NCI-H1694 treated with DMSO at 0.1 percent for 48 hours (cell line): ENCODE measurements at places on chromosomes 3 and 15.

DNA sequence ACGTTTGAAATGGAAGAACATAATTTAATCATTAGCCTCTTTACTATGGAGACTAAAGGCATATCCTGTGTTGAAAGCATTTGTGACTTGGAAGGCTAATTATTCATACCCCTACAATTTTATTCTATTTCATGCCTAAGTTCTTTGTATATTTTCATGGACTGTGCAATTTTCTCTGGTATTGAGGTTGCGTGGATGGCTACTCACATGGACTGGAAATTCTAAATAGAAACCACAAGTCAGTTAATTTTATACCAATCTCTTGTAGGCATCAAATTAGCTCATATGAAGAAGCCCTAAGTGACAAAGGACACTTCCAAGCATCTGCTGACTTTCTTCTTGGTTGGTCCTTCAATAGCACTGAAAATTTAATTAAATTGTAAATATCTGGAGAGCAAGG lies 1353.5 kb downstream of the ROBO1 start:
- DNase-seq = no peak

GRCh38 chr3:109548192-109548938 lies 211.0 kb upstream of the DPPA4 start:
- DNase-seq = no peak

GRCh38 chr3:147361454-147362420 lies 44.6 kb downstream of the ZIC4 start:
- peak; percentile 15 for DNase-seq

- DNase-seq = no peak
These were observed 965.3 kb upstream of the CFAP20DC start for GRCh38 chr3:60015032-60015705.

DNA sequence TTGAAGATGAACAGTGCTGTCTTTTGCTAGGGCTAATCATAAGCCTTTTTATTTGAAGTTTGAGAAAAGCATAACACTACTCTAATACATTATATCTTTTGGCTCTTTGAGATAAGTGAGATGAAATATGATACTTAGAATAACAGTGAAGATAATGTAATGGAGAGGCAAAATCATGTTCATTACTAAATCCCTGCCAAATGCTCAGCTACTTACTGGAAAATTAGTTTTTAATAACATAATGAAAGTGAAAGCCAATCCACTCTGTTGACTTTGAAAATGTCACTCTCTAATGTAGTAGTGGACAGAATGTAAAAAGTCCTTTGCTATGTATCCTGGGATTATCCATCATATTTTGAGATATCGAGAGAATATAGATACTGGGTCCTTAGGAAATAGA lies 35.9 kb upstream of the MYH15 start:
- no peak for DNase-seq

- no peak for DNase-seq
These were observed 134.1 kb upstream of the MEF2A start for GRCh38 chr15:99431661-99432091.

DNA sequence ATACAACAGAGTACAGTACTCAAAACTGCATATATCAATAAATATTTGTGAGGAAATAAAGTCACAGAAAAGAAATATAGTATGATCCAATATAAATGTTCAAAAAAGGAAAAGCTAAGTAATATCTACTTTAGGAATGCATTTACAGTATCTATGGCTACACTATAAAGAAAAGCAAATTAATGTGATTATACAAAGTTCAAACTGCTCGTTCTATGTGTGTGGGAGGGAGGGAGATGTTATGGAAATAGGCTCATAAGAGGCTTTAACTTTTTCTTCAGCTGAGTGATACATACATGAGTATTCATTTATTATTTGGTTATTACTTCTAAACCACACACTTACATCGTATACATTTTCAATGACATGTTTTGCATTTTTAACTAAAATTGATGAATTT lies 377.7 kb upstream of the AGTR1 start:
- DNase-seq = no peak

DNA sequence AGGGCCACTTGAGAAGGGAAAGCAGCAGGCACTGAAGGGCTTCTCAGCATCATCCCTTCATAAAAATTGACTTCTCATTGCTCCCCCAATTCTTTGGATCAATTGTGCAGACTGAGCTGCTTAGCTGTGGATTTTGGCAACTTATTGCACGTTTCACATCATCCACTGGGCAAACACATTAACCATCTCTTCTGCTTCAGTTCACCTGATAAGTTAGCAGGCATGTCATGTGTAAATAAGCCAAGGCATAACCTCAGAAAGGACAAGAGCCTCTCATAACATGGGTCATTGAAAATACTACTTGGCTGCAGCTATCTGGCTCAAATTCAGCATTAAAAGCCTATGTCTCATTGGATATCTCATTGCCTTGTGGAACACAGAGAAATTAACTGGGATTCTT lies 366.5 kb downstream of the LRRC3B start:
- DNase-seq = no peak

GRCh38 chr15:88147760-88148159 lies 108.8 kb downstream of the NTRK3 start:
- no peak for DNase-seq

GRCh38 chr15:101137312-101137940 lies 114.4 kb downstream of the CHSY1 start:
- DNase-seq = no peak

DNA sequence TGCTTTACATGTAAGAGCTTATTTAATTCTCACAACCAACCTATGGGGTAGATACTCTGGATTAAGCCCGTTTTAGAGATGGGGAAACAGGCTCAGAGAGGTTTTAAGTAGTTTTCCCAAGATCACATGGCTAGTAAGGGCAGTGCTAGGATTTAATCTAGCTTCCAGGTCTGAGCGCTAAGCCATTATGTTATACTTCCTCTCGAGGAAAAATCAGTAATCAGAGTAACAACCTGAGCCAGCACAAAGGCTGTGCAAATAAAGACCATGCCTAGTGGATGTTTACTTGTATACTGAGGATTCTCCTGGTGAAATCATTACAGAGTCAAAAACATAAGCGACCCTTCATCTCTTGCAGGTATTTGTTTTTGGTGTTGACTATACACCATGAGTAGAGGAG lies 9.0 kb downstream of the FSTL1 start:
- DNase-seq = no peak

DNA sequence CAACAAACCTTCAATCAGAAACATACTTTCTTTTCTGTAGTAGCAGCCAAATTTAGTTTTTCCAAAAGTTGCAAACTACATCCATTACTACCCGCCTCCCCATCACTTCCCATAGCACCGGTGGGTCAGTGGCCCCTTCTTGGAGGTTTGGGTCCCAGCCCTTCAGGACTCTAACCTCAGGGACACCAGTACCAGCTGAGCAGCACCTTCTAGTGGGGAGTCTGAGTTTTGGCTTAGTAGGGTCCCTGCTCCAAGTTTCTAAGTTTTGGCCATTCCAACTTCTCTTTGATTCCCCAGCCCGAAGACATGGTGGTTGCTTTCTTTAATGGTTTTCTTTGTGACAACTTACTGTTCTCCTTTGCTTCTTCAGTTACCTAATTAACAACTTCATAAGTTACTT lies 160.6 kb downstream of the ECT2 start:
- no peak for DNase-seq

DNA sequence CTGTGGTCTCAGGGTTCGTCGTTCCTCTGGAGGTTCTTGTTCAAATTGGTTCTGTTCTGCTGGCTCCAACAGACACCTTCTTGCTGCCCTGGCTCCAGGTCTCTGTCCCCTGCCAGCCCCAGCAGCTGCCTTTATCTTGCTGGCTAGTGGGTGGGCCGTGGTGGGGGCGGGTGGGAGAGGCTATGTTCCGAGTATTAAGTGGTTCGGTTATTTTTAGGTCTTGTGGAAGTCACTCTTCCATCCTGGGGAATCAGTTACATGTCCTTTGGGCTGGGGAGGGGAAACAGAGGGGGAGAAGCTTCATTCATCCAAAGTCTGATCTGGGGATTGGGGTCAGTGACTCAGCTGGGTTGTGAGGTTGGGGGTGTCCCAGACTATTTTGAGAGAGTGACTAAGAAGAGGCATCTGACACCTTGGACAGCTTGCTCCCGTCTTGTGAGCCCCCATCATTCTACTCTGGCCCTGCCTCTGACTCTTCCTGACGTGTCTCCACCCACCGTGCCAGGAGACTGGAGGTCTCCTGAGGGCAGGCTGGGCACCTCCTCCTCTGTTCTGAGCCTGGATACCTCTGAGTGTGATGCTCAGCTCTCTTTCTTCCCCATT lies at the start of gene XIRP1:
XIRP1 (minus strand) TSS at position 106 of the 603 bp plus-strand sequence. CDS start 3,150 bp downstream, outside the sequence.
- DNase-seq = no peak

- no peak for DNase-seq
These were observed 40.6 kb downstream of the TNK2 start for GRCh38 chr3:195867631-195868335.

- DNase-seq = no peak
These were observed 894.6 kb downstream of the PLOD2 start for GRCh38 chr3:145266368-145266767.

- DNase-seq = no peak
These were observed at the start of gene ARPIN for GRCh38 chr15:89912674-89913396. Gene ARPIN, minus strand, starts transcription at chr15:89912952. Its CDS starts 117 bp downstream, at chr15:89912835.

- DNase-seq = no peak
These were observed 203.5 kb upstream of the LINGO1 start for GRCh38 chr15:77836121-77836692.

GRCh38 chr3:129445471-129445870 lies 5.4 kb downstream of the IFT122 start:
- DNase-seq = peak; percentile 93

GRCh38 chr3:137760341-137761098 lies 3.6 kb upstream of the SOX14 start:
- no peak for DNase-seq

DNA sequence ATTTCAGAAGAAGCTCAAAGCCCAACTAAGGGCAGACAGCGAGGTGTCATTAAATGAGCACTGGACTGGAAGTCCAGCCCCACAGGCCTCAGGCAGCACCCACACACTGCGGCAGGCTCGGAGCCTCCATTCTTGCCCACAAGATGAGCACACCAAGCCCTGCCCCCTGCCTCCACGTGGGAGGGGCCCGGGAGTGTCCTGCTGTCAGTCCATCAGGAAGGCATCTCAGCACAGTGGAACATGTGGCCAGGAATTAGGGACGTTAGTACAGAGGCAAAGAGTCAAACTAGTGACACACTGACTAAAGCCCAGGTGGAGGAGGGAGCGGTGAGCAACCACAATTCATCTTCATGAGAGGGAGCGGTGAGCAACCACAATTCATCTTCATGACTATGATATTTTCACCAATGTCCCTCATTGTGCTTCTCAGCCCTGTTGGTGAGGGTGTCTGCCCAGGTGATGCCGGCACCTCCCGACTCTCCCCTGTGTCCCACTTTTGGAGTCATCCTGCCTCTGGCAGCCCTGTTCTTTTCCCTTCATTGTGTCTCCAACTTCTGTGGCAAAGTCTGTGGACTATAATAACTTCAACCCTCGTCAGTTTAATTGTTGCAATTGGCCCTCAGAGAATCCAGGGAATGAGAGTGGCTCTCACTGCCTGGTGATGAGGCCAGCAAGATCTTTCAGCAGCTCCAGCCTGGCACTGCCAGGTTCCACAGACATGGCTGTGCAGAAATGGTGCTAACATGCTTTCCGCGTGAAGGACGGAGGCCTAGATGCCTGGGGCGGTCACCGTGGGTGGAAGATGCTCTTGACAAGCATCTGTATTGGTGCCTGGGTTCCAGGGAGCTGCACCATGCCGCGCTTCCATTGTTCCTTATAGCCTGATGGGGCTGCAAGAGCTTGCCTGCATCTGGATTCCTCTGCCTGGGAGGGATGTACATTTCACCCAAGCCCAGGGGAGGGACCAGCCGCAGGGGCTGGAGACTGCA lies 23.1 kb upstream of the SKOR1 start:
- no peak for DNase-seq

GRCh38 chr3:120931593-120931992 lies 23.6 kb downstream of the STXBP5L start:
- DNase-seq = no peak

DNA sequence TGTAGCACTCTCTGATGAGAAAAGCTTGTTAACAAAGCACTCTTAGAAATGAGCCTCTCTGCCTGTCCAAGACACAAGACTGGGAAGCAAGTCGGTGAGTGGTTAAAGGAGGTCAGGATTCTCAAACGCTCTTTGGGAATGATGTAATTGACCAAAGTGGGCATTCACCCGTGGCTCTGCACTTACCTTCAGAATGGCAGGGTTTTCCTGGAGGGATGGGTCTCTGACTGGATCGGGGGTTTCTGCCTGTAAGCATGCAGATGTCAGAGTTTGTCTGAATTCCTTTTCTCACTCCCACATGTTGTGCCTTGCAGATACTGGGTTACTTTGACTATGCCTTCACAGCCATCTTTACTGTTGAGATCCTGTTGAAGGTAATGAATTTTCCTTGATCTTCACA lies 106.3 kb downstream of the CHDH start:
- no peak for DNase-seq

GRCh38 chr3:146134348-146135117 lies 26.5 kb downstream of the PLOD2 start:
- DNase-seq = peak; percentile 41

GRCh38 chr15:78004222-78004727 lies 73.2 kb downstream of the TBC1D2B start:
- no peak for DNase-seq

DNA sequence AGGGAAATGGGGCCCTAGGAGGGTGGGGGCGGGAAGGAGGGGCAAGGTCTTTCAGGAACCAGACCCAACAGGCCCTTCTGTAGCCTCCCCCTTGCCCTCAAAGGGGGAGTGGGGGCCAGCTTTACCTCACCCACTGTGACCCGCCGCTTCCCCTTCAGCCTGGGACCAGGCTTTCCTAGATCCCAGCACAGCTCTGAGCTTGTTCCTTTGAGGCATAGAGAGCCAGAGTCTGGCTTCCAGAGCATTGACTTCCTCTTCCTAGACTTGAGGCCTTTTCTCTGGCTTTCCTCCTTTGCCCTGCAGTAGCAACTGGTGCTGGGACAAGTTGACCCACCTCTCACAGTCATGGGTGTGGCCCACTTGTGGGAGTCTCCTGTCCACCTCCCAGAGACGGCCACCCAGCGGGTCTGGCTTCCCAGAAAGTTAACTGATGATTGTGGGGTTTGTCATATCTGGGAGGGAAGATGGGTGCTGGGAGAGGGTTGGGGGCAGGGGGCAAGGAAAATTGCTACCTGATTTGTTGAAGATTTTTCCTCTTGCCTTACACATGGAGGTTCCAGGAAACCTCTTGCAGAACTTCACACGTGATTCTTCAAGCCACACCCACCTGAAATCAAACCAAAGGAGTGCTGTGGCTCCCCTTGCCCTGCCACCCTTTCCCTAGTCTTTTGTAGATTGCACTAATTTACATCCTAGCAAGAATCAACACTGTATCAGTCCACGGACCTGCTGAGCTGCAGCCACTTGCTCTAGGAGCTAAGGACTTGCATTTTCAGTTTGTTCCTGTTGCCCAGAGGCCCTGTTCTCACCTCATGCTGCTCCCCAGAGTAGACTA lies 4.1 kb upstream of the CHST14 start:
- DNase-seq = no peak

GRCh38 chr3:136120373-136121348 lies 75.5 kb downstream of the MSL2 start:
- no peak for DNase-seq
